ENCODE measurements at places on chromosomes 1 and 21.

DNA sequence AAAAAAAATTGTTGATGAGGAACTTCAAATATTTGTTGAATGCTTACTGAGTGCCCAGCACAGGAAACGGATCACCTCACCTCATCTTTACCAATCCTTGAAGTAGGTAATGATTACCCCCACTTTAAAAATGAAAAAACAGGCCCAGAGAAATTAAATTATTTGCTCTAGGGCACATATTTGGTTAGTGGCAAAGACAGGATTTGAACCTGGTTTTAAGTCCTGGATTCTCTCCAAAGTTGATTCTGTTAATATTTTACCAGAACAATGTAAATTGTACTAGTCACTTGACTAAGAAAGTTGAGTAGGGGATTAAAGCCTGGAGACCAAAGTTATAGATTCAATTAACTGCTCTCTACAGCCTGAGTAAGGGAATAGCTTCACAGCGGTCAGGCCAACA, 97.9 kb downstream of the GIPC2 start:
- DNase-seq, result no peak

DNA sequence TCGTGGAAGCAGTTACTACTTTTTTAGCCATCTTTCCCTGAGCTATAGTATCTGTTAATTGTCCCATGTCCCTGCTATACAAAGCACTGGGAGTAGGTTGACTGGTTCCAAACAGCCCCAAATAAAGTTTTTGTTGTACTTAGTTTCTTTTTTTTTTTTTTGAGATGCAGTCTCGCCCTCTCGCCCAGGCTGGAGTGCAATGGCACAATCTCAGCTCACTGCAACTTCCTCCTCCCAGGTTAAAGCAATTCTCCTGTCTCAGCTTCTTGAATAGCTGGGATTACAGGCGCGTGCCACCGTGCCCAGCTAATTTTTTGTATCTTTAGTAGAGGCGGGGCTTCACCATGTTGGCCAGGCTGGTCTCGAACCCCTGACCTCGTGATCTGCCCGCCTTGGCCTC, 3.3 kb downstream of the NCSTN start:
- no peak for DNase-seq

DNA sequence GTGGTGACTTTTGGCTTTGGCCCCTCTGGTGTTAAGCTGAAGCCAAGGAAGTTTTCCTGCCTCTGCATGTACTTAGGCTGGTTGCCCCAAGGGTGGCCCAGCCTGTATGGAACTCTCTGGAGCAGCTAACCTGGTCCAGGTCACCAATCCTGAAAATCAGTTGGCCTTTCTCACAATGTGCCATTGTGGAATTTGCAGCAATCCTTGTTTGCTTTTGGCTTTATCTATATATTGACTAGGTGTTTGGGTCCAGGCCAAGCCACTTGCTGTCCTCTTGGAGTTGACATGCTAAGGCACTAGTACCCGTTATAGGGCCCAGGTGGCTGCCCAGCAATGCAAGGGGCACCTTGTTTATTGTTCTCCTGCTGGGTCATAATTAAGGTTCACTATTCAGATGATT, 124.6 kb downstream of the CAMTA1 start:
- no peak for DNase-seq

DNA sequence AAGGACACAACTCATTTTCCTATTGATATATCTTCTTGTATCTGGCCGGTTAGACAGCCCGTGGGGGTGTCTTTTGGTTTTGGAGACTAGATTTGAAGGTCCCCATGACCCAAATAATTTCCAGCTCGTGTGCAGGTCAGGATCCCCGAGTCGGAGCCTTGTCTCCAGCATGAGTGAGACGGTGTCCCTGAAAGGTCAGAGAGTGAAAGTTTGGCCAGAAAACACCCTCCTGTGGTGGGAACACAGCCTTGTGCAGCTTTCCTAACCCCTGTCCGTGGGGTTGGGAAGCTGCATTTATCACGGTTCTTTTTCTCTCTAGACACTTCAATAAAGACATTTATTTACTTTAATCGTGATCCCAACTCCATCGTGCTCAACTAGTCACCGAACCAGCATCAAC, 17.6 kb downstream of the COQ8A start:
- no peak for DNase-seq

All from forelimb muscle (tissue), 1 donor.